Tongue (tissue), 3 donors: ENCODE measurements at places on chromosomes 16 and 17. TPM values are rescaled to one million over a fixed set of nuclear protein-coding genes. Genes with fewer than 3 reads are reported as not detected.

ORC6 gene
- 11.9 TPM for total RNA-seq

ITGB3 gene
- total RNA-seq: 16.8 TPM

HSD17B2 gene
- total RNA-seq: 3.4 TPM

XAF1 gene
- 19.7 TPM for total RNA-seq

RRN3 gene
- 55.1 TPM for total RNA-seq

ADAM11 gene
- total RNA-seq: 0.72 TPM

PIMREG gene
- 12.3 TPM for total RNA-seq

RHBDL1 gene
- total RNA-seq: 1.2 TPM

KRTAP4-5 gene
- not detected for total RNA-seq

GAST gene
- total RNA-seq: not detected

ABI3 gene
- total RNA-seq: 4.5 TPM

CSH1 gene
- not detected for total RNA-seq

CRK gene
- 75.4 TPM for total RNA-seq

SLC9A5 gene
- 0.10 TPM for total RNA-seq

KRTAP1-5 gene
- not detected for total RNA-seq

TCAP gene
- 608 TPM for total RNA-seq

TOX3 gene
- 0.31 TPM for total RNA-seq

AANAT gene
- not detected for total RNA-seq

TMEM235 gene
- total RNA-seq: not detected

TBC1D3E gene
- total RNA-seq: not detected

HOXB7 gene
- 0.51 TPM for total RNA-seq

PPP1R1B gene
- total RNA-seq: 7.1 TPM
